ENCODE measurements at places on chromosomes 1 and 21.

GRCh38 chr21:37435120-37435519, 68.5 kb downstream of the DYRK1A start:
- no peak for DNase-seq

- no peak for DNase-seq
Measured at GRCh38 chr1:171961861-171962260, 120.6 kb downstream of the DNM3 start.

DNA sequence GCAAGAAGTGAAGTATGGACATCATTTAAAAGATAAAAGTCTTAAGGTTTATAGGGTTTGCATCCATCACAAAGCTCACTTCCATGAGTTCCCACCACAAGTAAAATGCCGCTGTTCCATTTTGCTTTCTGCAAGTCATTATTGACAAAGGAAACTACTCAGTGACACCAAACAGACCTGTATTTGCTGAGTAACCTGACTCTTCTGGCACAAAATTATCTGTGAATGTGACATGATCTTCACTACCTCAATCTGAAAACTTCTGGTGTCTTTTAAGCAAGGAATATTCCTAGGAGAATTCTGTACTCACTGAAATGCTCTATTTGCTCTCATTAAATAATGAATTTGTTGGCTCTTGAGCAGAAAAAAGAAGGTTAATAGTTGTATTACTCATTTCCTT, 1077.4 kb upstream of the ADGRL4 start:
- no peak for DNase-seq

DNA sequence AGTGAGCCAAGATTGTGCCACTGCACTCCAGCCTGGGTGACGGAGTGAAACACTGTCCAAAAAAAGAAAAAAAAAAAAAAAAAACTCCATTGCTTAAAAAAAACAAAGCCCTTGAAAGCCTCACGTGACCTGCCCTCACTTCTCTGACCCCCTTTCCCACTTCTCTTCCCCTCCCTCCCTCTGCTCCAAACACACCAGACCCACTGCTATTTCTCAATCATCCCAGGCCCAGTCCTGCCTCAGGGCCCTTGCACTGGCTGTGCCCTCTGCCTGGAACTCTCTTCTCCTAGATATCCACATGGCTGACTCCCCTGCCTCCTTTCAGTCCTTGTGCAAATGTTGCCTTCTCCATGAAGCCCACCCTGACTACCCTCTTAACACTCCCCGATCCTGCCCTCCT, 45.4 kb upstream of the TARDBP start:
- no peak for DNase-seq

- no peak for DNase-seq
Measured at GRCh38 chr1:6811583-6811982, 26.3 kb downstream of the CAMTA1 start.

- no peak for DNase-seq
Measured at GRCh38 chr1:56952501-56952900, 13.3 kb downstream of the C8B start.

DNA sequence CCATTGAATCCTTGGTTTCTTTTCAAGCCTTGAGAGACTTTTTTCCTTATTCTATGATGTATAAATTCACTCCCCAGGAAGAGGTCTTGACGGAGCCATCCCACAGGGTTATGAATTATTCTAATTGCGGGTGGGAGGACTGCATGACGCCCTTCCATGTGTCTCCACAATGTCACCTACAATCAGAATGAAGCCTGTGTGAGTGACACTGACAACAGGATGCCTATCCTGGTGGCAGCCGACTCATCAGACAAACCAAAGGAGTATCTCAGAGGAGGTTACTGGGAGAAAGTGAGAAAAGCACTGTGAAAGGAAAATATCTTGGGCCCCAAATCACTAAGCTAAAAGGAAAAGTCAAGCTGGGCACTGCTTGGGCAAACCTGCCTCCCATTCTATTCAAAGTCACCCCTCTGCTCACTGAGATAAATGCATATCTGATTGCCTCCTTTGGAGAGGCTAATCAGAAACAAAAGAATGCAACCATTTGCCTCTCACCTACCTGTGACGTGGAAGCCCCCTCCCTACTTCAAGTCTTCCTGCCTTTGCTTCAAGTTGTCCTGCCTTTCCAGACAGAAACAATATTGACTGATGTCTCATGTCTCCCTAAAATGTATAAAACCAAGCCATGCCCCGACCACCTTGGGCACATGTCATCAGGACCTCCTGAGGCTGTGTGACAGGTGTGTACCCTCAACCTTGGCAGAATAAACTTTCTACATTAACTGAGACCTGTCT, 98.4 kb downstream of the SMYD2 start:
- DNase-seq = no peak

GRCh38 chr1:234270581-234271242, 102.5 kb upstream of the COA6 start:
- DNase-seq = no peak

- DNase-seq = no peak
Measured at GRCh38 chr1:229461032-229461668, 27.3 kb upstream of the ACTA1 start.

DNA sequence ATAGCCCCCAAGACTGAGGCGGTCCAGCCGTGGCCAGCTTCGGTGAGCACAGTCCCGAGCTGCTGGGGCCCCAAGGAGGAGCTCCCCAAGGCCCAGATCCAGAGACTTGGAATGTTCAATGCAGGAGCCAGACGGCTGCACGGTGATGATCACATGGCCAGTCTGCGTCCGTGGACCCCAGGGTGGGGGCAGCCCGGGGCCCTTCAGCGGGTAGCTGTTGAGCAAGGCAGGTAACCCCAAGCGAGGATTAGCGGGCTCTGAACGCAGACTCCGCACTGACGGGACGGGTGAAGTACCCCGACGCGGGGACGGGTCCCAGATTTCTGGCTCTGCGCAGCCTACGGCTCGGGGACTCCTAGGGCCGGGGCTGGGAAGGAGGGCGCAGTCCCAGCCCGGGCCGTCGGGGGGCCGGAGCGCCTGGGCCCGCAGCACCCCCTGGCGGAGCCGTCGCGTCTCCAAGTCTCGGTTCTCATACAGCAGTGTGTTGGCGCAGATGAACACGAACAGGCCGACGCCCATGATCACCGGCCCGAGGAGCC, 2.7 kb downstream of the TMEM200B start:
- DNase-seq = peak; percentile 50

DNA sequence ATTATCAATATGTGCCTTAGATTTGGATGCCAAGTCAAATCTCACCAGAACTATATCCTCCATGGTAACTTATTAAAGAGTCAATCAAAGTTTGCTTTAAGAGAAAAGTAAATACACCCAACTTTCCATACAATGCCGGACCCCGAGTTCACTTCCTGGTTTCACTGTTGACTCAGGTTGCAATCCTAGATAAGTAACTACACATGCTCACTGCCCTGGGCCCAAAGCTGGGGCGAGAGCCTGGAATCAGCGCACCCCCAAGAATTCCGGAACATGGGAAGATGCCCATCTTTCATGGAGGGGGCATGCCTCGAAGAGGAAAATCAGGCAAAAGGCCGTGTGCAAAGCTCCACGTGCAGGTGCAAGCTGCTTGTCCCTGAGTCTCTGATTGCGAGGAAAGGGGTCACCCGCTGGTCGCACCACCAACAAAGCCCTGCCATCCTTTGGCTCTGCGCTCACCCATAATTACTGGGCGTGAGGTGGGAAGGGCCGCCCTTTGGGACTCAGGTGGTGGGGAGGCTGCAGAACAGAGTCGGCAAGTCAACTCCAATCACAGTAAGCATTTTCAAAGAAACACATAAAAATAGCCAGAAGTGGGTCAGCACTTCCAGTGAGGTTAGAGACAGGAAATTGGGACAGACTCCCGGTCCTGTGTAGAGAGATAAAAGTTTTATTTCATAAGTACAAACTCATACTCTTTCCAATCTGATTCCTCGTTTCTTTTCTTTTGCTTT, 167.7 kb downstream of the TOMM20 start:
- DNase-seq = no peak

GRCh38 chr1:26787381-26787705, 407 bp upstream of the PIGV start:
- no peak for DNase-seq

DNA sequence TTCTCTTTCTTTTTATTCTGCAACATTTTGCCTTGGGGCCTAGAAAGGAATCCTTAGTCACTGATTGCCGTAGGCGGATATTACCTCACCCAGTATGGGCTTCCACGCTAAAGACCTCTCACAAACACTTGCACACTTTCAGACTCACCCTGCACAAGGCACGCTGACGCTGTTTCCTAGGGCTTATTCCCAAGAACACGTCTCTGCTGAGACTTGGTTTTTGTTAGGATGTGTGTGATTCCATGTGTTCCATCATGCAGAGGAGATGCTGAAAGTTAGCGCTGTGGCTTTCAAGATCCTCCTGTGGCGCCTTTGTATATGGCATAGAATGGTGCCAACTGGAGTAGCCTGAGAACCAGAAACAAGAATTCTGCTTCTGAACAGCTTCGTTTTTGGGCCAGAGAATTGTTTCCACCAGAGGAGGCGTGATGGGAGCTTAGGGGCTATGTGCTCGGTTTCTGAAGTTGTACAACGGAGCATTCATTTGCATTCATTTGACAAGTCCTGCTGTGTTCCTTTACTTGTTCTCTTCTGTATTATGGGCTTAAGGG, 297.0 kb downstream of the DISC1 start:
- DNase-seq = no peak

GRCh38 chr1:218365226-218365999, 20.3 kb downstream of the TGFB2 start:
- DNase-seq = no peak

- DNase-seq = no peak
Measured at GRCh38 chr1:162009501-162010174, 14.0 kb downstream of the OLFML2B start.

GRCh38 chr1:222892137-222892769, 77.4 kb downstream of the DISP1 start:
- DNase-seq = no peak

DNA sequence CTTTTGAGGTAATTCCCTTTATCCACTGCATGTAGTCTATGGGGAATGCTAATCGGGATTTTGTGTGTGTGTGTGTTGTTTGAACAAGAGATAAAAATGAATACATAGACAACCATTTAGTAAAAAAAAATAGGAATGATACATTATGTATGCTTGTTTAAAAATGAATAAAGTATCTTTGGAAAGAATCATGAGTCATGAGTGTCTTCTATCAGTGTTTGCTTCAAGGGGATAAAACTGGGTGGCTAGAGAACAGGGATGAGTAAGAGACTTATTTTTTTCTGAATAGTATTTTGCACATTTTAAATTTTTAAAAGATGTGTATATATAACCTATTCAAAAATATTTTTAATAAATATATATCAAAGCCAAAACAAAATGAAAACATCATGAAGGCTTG, 839.4 kb upstream of the ADGRL4 start:
- DNase-seq = no peak

DNA sequence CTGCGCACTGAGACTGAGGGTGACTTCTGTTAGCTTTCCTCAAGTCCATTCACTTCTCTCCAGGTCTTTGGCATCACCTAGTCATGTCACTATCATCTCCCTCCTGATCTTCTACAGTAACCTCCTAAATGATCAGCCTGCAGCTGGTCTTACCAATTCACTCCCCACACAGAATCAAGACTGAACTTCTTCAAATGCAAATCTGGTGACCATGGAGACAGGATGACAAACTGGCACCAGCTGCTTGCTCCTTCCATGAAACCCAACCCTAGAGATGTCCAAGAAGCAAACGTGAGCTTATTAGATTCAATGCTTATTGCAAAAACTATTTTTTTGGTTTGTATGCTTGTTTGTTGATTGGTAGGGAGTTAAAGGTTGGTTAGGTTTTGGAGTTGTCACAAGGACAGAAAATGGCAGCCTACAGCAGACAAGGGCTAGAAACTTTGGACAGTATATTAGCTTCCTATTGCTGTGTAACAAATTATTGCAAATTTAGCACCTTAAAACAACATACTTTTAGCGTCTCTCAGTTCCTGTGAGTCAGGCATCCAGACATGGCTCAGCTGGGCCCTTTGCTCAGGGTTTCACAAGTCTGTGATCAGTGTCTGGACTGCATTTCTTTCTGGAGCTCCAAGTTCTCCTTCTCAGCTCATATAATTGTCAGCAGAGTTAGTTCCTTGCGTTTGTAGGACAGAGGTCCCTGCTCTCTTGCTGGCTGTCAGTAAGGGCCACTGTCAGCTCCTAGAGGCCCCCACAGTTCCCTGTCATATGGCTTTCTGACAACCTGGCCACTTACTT, 53.3 kb upstream of the GJA8 start:
- DNase-seq = no peak

DNA sequence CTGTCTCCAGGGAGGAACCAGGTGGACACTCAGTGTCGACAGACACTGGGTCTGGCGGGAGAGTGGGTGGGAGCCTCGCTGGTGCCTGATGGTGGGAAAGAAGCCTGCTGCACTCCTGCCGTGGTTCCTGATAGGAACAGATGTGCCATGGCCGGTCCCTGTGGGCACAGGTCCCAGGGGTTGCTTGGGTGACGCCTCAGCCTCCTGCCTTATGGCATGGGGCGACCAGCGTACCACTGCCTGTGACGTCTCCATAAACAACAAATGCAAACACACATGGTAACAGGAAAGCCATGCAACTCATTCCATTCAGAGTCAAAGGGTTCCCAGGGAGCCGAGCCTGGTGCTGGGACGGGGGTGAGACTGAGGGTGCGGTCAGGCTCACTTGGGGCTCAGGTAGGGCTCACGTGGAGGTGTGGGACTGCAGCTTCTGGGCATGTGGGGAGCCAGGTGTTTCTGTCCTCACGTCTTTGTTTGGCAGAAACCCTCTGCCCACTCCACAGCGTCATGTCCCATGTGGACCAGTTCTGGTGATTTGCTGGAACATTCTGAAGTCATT, 34.8 kb downstream of the SNAP47 start:
- DNase-seq = no peak

DNA sequence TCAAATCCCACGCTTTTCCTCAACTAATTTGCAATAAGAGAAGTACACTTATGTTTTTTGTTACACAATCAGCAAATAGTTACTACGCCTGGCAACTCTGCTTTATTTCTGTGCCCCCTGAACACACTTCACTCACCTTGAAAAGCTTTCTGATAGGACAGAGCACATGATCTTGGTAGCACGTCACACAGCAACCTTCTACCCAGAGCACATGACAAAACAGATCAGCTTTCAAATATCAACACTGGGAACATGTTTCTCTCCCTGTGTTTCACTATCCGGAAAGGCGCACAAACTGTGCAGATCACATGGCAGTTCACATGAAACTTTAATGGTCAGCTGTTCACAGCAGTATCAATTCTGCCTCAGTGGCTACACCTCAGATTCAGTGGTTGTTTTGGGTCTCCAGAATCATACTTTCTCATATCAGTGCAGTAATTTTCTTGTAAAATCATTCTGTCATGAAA, 2.2 kb downstream of the SLC19A2 start:
- DNase-seq = no peak
